ENCODE measurements at places on chromosomes 11 and 22.

- DNase-seq, result no peak
Observed at GRCh38 chr22:33864723-33865130, 55.5 kb downstream of the LARGE1 start.

GRCh38 chr22:39962071-39962470 lies 1.9 kb downstream of the TMA7B start:
- DNase-seq, result no peak

GRCh38 chr11:36363361-36364268 lies 67.5 kb downstream of the PRR5L start:
- no peak for DNase-seq

GRCh38 chr11:17403980-17404759 lies 15.7 kb upstream of the KCNJ11 start:
- no peak for DNase-seq

DNA sequence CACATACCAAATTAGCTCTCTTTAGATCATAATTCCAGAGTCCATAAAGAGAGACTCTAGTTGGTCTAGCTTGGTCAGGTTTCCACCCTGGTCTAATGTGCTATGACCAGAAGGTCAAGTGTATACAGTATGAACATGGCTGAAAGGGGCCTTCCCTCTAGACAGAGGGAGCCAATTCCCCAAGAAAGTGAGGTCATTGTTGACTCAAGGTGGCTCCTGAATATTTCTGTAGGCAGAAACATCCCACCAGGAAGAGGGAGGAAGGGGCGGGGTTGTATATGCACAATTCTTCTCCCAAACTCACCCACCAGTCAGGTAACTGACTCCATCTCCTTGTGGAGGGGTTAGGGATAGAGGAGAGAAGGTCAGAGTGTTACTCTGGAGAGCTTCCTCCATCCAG lies 281.8 kb upstream of the PLET1 start:
- no peak for DNase-seq

DNA sequence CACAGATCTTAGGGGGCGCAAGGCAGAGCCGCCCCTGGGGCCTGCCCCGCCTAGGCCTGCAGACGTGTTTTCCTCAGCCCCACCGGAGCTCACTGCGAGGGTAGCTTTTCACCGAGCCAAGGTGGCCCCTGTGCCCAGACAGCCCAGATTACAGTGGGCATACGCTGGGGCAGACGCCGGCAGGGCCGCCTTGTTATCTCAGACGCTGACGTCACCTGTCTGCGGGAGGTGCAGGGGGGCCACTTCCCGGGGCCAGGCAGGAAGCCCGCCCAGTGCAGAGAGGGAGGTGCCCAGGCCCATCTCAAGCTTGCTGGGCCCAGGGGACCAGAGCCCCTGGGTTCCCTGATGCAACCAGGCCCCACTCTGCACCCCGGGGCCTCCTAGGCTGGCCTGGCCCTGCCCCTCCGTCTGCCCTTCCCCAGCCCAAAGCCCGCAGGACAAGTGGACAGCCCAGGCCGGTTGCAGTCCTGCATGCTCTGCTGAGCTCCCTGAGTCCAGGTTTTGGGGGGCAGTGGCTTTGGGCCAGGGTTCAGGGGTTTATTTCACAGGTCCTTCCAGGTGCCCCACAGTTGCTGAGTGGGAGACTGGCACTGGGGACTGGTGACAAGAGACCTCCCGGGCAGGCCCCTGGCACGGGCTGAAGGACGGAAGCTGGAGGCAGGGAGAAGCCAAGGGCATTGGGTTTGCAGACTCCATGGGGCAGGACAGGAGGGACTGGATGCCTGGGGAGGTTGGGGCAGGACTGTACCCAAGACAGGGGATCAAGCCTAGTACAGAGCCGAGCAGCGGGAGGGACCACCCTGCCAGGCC lies 38.6 kb downstream of the IGF2 start:
- no peak for DNase-seq
